ENCODE measurements at places on chromosomes 11 and 22. TPM values are rescaled to one million over a fixed set of nuclear protein-coding genes. Genes with fewer than 3 reads are reported as not detected.

The OR52N4 gene
- not detected for total RNA-seq

The EP300 gene
- 40.0 TPM for total RNA-seq

The KRTAP5-8 gene
- total RNA-seq: not detected

The C11orf16 gene
- not detected for total RNA-seq

The CHCHD10 gene
- total RNA-seq: 29.6 TPM

The DDI1 gene
- total RNA-seq: not detected

The CCDC89 gene
- 0.14 TPM for total RNA-seq

The SLC22A9 gene
- not detected for total RNA-seq

The KDM4D gene
- 0.78 TPM for total RNA-seq

The RAB38 gene
- total RNA-seq: 229 TPM

The LRRC32 gene
- total RNA-seq: 0.07 TPM
